Dermis microvascular lymphatic vessel endothelial cell (primary cell): ENCODE measurements at places on chromosomes 6 and 20.

DNA sequence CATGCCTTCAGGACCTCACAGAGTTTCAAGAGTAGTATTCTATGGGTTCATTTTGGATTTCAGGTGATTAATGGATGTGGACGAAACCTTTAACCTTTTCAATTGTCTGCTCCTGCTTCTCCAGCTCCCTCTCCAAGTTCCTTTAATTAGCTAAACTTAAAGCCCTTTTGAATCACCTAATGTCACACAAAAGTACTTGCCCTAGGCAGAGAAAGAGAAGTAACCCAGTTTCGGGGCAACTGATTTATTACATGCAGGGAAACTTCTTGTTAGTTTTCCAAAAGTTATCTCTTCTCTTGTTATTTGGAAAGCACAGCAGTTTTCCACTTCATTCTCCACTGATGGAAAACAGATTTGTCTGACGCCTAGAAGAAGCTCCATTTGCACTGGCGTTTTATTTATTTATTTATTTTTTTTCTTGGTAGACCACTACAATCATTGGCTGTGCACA lies 407.7 kb upstream of the JARID2 start:
- no peak for DNase-seq

DNA sequence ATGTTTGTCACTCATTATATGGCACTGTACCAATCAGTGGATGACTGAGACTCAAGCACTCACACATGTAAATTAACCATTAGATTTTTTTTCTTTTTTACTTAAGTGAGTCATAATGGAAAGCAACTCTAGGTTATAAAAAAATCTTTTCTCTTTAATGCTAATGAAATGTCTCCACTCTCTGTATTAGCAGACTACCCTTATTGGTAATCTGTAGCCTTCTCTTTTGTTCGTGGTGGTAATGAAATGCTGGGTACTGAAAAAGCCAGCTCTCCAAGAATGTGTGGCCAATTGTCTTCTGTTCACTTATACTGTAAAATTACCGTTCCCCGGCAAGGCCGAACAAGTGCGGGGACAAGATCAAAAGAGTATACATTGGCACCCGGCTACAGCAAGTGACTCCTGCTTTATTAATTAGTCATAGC lies 69.0 kb downstream of the AFG1L start:
- DNase-seq = no peak

DNA sequence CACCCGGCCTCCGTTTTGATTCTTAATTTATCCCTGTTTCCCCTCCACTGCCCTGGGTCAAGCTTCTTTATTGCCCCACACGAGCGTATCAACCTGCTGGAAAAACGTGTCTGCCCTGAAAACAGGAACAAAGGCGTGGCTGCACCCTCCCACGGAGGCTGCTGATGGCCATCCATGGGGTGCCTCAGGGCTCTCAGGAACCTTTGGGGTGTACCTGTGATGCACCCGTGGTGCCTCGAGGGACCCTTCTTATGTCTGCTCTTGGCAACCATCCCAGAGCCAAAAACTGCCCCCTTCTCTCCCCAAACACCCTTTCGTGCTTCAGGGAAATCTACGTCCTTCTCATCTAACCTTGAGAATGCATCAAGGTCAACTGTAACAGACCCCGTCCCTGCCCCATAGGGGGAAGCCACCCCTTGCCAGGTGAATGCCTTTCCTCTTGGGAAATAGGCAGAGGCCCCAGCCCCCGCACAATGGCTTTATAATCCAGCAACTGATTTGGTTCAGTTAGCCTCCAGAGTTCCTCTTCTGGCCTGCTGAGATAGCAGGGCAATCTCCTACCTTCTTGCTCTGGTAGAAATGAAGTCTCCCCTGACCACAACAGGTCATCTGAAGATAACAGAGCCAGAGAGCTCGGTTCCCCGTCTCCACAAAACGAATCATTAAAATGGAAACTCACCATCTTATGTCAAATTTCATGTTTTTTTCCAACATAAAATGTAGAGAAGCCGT lies 29.4 kb downstream of the PSMG4 start:
- DNase-seq = no peak

GRCh38 chr6:26183581-26184366 lies 96.5 kb downstream of the HFE start:
- DNase-seq = peak; percentile 84

GRCh38 chr20:2179233-2179580 lies 77.6 kb downstream of the STK35 start:
- no peak for DNase-seq

DNA sequence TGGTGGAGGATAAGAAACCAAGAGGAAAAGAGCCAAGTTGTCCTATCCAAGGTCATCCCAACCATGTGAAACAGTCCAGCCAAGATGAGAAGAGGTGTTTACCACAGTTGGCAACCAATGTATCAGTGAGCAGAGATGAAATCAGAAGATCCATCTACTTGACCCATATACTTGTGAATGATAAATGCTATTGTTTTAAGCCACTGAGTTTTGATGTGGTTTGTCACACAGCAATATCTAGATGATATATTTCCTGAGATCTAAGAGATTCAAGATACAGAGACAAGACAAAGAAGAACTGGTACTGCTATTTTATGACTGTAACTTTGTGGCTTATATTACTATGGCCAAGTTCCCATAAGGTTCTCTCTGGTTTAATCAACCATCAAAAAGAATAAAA lies 721.2 kb downstream of the MAFB start:
- DNase-seq = no peak
